ENCODE measurements at places on chromosomes 5 and 9.

DNA sequence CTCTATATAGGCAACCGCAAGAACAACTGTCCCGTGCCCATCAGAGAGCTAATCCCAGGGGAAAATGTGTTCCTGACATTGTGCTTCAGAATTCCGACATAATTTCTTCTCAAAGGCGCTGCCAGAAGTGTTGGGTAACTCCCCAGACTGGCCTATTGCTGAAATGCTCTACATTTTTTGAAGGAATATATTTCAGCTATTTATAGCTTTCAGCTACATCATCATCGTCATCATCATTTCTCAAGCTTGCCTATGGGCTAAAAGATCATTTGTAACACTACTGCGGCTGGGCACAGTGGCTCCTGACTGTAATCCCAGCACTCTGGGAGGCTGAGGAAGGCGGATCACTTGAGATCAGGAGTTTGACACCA, 49.7 kb downstream of the MYO10 start:
- peak; percentile 87 for DNase-seq

GRCh38 chr9:101510459-101510858, 23.2 kb upstream of the RNF20 start:
- no peak for DNase-seq

GRCh38 chr9:125536776-125537175, 170.2 kb downstream of the MAPKAP1 start:
- DNase-seq: no peak

- DNase-seq: no peak
Measured at GRCh38 chr5:107958861-107959260, 288.1 kb upstream of the EFNA5 start.

DNA sequence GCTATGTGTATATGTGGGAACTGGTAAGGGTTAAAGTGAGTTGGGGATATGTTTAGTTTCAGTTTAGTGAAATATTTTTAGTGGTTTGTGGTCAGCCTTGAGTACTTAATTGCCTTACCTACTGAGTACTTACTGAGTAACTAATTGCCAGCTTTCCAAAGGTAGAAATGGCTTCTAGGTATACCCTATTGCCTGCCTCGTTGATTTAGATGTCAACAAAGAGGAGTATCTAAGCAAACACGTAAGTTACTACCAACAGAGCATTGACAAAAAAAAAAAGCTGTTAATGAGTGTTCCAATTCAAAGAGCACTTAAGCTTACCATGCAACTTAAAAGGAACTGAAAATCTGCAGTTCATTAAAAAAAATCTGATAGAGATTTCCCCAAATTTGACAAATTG, 8.8 kb downstream of the ATP10B start:
- DNase-seq: no peak

DNA sequence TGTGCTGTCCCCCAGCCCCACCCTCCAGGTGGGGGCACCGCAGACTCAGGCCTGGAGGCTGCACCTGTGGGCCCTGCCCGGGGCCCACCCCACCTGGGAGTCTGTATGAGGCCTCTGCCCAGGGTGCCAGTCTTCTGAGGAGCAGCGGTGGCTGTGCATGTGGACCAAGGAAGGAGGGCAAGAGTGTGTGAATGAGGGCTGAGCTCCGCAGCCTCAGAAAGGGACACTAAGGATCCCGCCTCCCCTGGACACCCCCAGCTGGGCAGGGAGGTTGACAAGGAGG, 19.1 kb downstream of the FGD3 start:
- DNase-seq: no peak

- no peak for DNase-seq
Measured at GRCh38 chr5:174056064-174056847, 10.8 kb downstream of the NSG2 start.

DNA sequence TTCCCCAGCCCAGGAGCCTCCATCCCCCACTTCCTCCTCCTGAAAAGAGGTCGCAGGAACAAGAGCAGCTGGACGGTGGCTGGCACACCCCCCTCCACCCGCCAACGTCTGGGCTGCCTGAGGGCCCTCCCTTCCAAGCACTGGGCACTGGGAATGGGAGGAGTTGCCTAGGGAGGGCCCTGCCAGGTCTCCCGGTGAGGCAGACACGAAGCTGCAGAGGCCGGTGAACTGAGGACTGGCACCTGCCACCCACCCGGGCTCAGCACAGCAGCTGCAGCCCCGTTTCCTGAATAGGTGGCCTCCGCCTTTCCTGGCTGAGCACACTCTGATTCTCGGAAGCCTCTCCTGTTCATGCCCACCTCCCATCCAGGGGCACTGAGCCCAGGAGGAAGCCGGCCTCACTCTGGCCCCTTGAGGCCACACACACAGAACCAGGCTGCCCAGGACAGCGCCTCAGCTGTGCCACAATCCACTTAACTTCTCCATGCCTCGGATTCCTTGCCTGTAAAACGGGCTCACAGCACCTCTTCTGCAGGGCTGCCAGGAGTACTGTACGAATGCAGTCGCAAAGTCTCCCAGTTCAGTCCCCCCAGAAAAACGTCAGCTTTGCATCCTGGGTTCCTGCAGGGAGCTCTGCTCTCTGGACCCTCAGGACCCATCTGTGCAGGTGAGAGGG, 1.3 kb downstream of the NPDC1 start:
- DNase-seq: no peak

GRCh38 chr9:16868701-16869100, 1.8 kb downstream of the BNC2 start:
- no peak for DNase-seq

GRCh38 chr9:70427161-70427945, 12.9 kb upstream of the KLF9 start:
- DNase-seq: no peak

GRCh38 chr5:59485107-59485506, 408.4 kb downstream of the PDE4D start:
- DNase-seq: no peak

- no peak for DNase-seq
Measured at GRCh38 chr5:160488394-160489325, 67.0 kb downstream of the PTTG1 start.

DNA sequence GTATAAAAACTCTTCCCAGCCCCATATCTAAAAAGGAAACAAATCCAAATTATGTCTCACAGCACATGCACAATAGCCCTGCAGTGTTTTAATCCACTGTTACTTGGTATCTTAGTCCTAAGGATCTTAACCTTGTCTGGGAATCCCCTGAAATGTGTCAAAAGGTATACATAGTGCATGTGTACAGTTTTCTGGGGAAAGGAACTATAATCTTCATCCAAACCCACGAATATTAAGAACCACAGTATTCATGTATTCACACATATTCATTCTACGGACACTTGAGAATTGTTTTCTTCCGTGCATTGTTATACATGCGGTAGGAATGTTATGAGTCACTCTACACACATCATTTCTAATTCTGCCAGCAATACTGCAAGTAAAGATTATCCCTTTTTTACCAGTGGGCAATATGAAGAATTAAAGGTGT, 47.8 kb upstream of the SNX2 start:
- DNase-seq: no peak

- DNase-seq: no peak
Measured at GRCh38 chr5:136067422-136067821, 38.6 kb downstream of the TGFBI start.

DNA sequence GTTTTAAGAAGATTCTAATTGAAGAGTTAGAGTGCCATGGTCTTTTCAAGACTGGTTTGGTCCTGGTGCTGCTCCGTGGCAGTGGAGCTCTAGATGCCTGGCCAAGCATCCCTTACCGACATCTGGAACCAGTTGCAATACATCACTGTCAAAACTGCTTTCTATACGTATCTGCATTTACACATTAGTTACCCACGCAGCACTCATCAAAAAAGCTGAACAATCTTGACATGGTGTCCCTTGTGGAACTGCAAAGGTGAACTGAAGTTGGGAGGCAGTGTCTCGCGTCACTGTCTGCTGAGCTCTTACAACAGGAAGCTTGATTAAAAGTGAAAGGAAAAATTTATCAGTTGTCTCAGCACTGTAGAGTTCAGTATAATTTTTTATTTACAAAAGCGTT, 82.6 kb downstream of the PBX3 start:
- DNase-seq: no peak
